ENCODE measurements at places on chromosomes 2 and 18. TPM values are rescaled to one million over a fixed set of nuclear protein-coding genes. Genes with fewer than 3 reads are reported as not detected.

OR6B3 gene
- not detected for total RNA-seq

PAX8 gene
- total RNA-seq = 1.2 TPM

- no peak for DNase-seq
Measured at GRCh38 chr2:168525020-168525419, 68.9 kb downstream of the CERS6 start.

GRCh38 chr2:170005702-170006101, 172.2 kb upstream of the MYO3B start:
- no peak for DNase-seq

DNA sequence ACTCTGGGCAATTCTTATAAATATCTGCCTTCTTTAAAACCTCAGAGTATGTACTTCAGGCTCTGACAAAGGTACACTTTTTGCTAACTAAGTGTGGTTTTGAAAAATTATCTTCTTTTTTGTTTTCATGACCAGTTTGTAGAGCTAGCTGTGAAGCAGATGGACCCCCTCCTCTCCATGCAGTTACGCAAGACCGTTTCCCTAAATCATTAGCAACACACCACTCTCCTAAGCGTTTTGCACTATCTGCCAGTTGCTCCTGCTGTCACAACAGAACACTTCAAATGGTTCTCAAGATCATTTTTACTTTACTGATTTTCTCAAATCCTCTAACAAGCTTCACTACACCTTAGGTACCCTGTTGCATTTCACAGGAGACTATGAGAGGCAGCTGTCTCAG, 53.3 kb downstream of the GULP1 start:
- no peak for DNase-seq

ATP5F1A gene
- 218 TPM for total RNA-seq

DNA sequence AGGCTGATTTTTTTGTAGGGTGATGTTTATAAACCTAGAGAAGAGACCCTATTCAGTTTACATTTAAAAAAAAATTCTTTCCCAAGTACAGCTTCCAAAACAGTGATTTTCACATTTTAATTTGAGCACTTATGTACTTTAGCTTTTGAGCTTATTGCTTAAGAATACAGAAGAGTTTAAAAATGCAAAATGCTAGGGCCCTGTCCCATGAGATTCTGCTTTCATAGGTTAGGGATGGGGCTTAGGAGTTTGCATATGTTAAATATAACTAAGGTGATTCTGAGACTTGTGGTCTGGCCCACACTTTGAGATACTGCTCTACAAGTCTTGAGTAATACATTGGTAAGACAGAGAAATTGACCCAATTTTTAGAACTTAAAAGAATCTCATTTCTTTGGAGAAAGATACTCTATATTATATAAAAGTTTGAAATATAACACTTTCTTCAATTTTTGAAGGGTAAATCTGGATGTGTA, 137.3 kb upstream of the CWC22 start:
- DNase-seq = no peak

GRCh38 chr2:118678985-118679384, 168.5 kb downstream of the EN1 start:
- no peak for DNase-seq

DNA sequence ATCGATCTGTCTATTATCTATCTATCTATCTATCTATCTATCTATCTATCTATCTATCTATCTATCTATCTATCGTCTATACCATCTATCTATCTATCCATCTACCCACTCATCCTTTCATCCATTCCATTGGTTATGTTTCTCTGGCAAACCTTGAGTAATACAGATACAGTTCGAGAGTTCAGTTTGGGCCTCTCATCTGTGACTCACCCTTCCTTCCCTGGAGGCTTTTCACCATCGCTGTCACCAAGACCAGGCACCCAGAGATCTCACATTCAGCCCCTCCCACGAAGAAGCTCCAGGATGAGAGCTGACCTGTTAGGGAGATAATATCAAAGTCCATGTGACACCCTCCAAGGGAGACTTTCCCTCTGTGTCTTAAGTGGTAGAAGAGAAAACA, 164.1 kb upstream of the CELF4 start:
- DNase-seq = no peak

- DNase-seq = no peak
Measured at GRCh38 chr2:51068237-51068636, 36.3 kb upstream of the NRXN1 start.

GRCh38 chr2:3633089-3633981, 24.7 kb upstream of the ALLC start:
- DNase-seq = peak; percentile 12

FSHR gene
- not detected for total RNA-seq

- no peak for DNase-seq
Measured at GRCh38 chr2:134900151-134900550, 18.5 kb upstream of the CCNT2 start.

DNA sequence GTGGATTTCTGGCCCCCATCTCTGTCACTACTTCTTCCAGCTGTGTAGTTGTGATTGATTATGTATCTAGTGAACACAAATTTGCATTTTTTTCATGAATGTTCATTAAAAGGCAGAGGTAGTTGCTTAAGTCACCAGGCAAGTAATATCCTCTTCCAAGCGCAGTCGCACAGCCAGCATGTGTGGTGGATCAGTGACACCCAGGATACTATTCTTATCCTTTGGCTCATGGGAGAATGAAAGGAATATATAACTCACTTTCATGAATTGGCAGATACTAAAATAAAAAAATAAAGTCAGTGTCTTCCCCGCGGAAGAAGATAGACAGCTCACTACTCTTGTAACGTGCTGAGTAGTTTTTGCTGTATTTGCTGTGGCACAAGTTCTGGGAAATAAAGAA, 387.8 kb downstream of the CDH7 start:
- DNase-seq = no peak

- DNase-seq = peak; percentile 94
Measured at GRCh38 chr2:96760036-96760985, at the start of gene CNNM4. TSS of gene CNNM4 (plus strand) at chr2:96760902. CDS start at chr2:96761000, 98 bp downstream.

DNA sequence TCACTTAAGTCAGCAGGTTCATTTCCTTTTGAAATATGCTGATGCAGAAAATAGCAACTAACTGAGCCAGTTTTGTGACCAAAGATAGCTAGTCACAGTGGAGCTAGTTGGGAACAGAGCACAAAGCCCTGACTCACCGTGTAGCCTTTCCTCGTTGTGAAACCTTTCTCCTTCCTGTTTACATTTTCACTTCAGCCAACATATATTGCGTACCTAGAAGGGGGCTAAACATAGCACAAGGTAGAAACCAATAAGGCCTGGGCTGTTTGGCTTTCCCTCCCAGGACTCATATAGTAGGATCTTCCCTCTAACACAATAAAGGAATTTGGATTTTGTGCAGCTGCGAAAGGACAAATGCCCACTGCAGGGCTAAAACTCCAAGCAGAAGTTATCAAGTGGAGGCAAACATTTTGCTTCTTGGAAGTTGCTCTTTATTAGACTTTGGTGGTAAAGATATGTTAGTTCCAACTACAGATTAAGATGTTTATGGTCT, 24.5 kb upstream of the LPIN2 start:
- peak; percentile 31 for DNase-seq

GRCh38 chr18:32346671-32347070, 124.0 kb downstream of the GAREM1 start:
- DNase-seq = no peak

GRCh38 chr2:113872201-113872600, 17.7 kb upstream of the ACTR3 start:
- no peak for DNase-seq

GRCh38 chr2:12818416-12819102, 101.8 kb downstream of the TRIB2 start:
- DNase-seq = no peak

- no peak for DNase-seq
Measured at GRCh38 chr2:159256159-159256558, 30.3 kb downstream of the WDSUB1 start.

ATP6V1B1 gene
- not detected for total RNA-seq

DNA sequence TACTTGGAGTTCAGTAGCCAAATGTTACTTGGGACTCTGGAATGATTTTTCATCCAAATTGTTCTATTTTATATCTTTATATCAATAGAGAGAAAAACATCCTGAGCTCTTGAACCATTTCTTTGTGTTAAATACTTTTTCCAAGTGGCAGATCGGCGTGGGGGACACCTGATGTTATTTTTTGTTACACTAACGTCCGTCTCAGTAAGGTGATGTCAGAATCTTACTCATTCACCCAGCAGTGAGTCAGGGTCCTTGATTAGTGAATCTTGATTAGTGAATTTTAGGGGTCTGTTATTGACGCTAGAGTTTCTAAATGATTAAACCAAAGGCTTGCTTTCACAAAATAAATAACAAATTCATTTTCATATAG, 1.7 kb downstream of the MIB1 start:
- peak; percentile 8 for DNase-seq

GRCh38 chr2:230172852-230173251, 46.9 kb downstream of the SP110 start:
- no peak for DNase-seq

DNA sequence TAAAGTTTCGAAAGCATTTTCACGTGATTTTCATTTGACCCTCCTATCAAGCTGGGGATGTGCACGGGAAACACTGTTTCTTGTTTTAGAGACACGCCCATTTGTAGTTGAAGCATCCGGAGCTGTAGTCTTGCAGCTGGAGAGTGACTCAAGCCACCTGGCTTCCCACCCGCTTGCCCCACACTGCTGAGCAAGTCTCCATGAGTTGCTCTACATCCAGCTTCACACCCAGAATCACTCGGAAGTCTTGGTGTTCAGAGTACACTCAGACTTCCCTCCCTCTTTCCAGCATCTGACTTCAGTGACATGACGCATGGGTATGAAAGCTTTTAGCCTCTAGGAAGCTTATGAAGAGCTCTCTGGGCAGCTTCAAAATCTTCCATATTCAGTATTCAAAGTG, 262.4 kb downstream of the NBAS start:
- no peak for DNase-seq

DNA sequence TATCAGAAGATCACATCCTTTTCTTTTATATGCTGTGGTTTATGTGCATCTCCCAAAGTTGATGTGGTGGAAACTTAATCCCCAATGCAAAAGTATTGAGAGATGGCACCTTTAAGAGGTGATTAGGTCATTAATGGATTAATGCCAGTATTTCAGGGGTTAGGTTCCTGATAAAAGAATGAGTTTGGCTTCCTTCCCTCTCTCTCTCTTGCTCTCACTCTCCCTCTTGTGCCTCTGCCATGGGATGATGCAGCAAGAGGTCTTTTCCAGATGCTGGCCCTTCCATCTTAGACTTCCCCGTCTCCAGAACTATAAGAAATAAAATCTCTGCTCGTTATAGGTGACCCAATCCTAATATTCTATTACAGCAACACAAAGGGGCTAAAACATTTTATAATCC, 85.0 kb downstream of the TTC27 start:
- DNase-seq = no peak

DNA sequence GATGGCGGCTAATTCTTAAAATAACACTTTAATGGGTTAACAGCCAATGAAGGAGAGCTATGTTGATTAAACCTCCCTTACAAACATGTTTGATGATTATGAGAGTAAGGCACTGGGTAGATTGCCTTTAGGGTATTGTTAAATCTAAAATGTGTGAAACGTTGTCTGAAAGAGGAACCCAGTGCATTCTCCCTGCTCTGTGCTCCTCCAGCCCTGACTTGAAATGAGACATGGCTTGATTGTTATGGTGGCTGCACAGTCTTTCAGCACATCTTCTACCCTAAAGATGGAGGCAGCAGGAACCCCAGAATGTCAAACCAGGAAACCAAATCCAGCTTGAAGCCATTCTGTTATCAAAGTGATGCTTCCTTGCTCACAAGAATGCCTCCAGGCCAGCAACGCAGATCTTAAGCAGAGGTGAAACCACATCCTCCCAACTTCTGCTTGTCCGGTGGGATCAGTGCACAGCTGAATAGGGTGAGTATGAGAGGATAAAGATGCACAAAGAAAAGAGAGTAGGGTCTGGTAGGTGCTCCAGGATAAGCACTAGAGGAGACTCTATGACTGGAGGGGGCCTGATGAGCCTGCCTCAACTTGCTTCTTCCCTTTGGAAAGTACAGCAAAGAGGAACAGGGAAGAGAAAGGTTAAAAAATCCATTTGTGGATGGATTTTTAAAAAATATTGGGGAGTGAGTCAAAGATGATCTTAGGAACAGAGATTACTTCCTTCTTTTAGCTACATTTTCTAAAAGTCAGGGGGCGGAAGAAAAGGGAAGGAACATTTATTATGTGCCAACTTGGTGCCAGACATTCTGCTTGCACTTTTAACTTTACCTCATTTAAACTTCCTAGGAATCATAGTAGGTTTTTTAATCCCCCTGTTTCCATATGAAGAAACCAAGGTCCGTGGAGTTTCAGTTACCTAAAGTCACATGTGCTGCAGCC, 523.0 kb downstream of the TXNL1 start:
- no peak for DNase-seq

GRCh38 chr2:186806591-186806990, 42.4 kb downstream of the ZSWIM2 start:
- no peak for DNase-seq

LYPD6 gene
- not detected for total RNA-seq

- no peak for DNase-seq
Measured at GRCh38 chr2:182717816-182718215, 1.8 kb downstream of the DNAJC10 start.

- DNase-seq = no peak
Measured at GRCh38 chr2:11417946-11418585, 47.9 kb downstream of the E2F6 start.

CFC1 gene
- not detected for total RNA-seq

LONRF2 gene
- total RNA-seq = not detected

GRCh38 chr2:199409759-199410529, 47.8 kb downstream of the SATB2 start:
- no peak for DNase-seq

NAT8 gene
- total RNA-seq = not detected

GRCh38 chr2:105397953-105398335, 907 bp downstream of the FHL2 start:
- no peak for DNase-seq

FRZB gene
- total RNA-seq = not detected

- DNase-seq = no peak
Measured at GRCh38 chr2:152549423-152549822, 167.8 kb downstream of the PRPF40A start.

- DNase-seq = peak; percentile 64
Measured at GRCh38 chr2:205680067-205680466, 2.2 kb upstream of the NRP2 start.

ANKRD62 gene
- not detected for total RNA-seq

DNAJC5G gene
- not detected for total RNA-seq

GRCh38 chr2:38523728-38524437, 78.8 kb downstream of the HNRNPLL start:
- no peak for DNase-seq

EXOC6B gene
- total RNA-seq = 16.6 TPM

- no peak for DNase-seq
Measured at GRCh38 chr2:237042101-237042500, 43.6 kb upstream of the COPS8 start.

SIX3 gene
- total RNA-seq = not detected

GRCh38 chr2:231671270-231672050, 36.9 kb upstream of the PTMA start:
- no peak for DNase-seq
